ENCODE measurements at places on chromosomes 6 and 20. TPM values are rescaled to one million over a fixed set of nuclear protein-coding genes. Genes with fewer than 3 reads are reported as not detected.

SLA2 gene
- total RNA-seq = not detected

PAX1 gene
- not detected for total RNA-seq

RAD21L1 gene
- 0.60 TPM for total RNA-seq

TSBP1 gene
- total RNA-seq = not detected

TREM1 gene
- not detected for total RNA-seq

RBM39 gene
- 354 TPM for total RNA-seq

GRIK2 gene
- total RNA-seq = 0.61 TPM

CFAP61 gene
- total RNA-seq = 1.7 TPM

TMEM14C gene
- total RNA-seq = 154 TPM

FOXP4 gene
- total RNA-seq = 29.4 TPM

ANKEF1 gene
- total RNA-seq = 11.1 TPM

MOCS1 gene
- total RNA-seq = not detected

ADTRP gene
- 4.1 TPM for total RNA-seq

GPX6 gene
- total RNA-seq = not detected

ZBTB46 gene
- 4.9 TPM for total RNA-seq

ZNF341 gene
- total RNA-seq = 5.6 TPM

KCNQ2 gene
- total RNA-seq = not detected

LINC00237 gene
- not detected for total RNA-seq

PIGU gene
- total RNA-seq = 25.0 TPM

NQO2 gene
- 82.9 TPM for total RNA-seq

PBOV1 gene
- total RNA-seq = not detected

RAMACL gene
- total RNA-seq = 0.52 TPM

APMAP gene
- 96.6 TPM for total RNA-seq

PNLDC1 gene
- total RNA-seq = 0.20 TPM

SYS1 gene
- total RNA-seq = 35.1 TPM

MPC1 gene
- total RNA-seq = 13.3 TPM

GATA5 gene
- total RNA-seq = 2.1 TPM

IL17A gene
- not detected for total RNA-seq

OR2H1 gene
- not detected for total RNA-seq

LYRM2 gene
- 16.7 TPM for total RNA-seq

CNBD2 gene
- total RNA-seq = 7.3 TPM

NR2E1 gene
- not detected for total RNA-seq

PHACTR1 gene
- not detected for total RNA-seq

POU5F1 gene
- 1.4 TPM for total RNA-seq

C20orf202 gene
- total RNA-seq = not detected

RCAN2 gene
- 0.44 TPM for total RNA-seq

TPX2 gene
- total RNA-seq = 164 TPM

MYL9 gene
- 13.3 TPM for total RNA-seq

ULBP3 gene
- total RNA-seq = 4.2 TPM

CGA gene
- not detected for total RNA-seq

MYH7B gene
- 2.3 TPM for total RNA-seq

AGER gene
- 20.4 TPM for total RNA-seq

NTSR1 gene
- total RNA-seq = 0.98 TPM

CFB gene
- total RNA-seq = 22.6 TPM
